ENCODE measurements at places on chromosomes 1 and 21. TPM values are rescaled to one million over a fixed set of nuclear protein-coding genes. Genes with fewer than 3 reads are reported as not detected.

The CDC20 gene
- total RNA-seq, result 13.8 TPM

DNA sequence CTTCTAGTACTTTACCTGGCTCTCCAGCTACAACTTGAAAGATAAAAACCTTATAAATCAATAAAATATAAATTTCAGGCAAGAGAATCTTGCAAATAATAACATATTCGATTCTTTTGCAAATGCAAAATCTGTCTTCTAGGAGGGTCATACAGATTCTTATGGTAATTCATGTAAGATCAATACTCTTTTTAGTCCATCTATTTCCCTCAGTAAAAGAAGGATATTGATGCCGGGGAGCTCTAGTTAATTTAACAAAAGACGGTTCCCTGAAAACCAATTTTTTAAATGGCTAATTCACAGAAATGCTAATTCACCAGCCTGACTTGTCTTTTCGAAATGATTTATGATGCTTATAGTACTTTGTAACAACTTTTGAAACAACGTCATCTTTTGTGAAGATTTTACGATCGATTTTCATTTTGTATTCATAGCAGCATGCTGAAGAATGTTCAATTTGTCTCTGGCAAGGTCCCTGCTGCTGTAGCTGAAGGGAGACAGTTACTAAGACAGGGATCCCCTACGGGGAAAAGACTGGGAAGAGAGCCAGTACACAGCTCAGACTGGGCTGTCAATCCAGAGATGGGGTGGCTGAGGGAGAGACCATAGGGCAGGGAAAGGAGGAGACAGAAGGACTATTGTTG, 90.6 kb upstream of the SPAG17 start:
- H3K4me1 ChIP-seq, result no peaks in the 10 kb centered on the region
- H3K4me3 ChIP-seq, result no peak overlapping the region
- no peaks in the 10 kb centered on the region for H3K36me3 ChIP-seq
- no peak for DNase-seq
- H3K27me3 ChIP-seq, result no peaks in the 10 kb centered on the region

- H3K27ac ChIP-seq, result no peak overlapping the region
- no peaks in the 10 kb centered on the region for H3K4me1 ChIP-seq
- no peak overlapping the region for H3K4me3 ChIP-seq
- H3K27me3 ChIP-seq, result no peaks in the 10 kb centered on the region
These were observed 68.5 kb upstream of the HSD17B7 start for GRCh38 chr1:162722036-162722435.

GRCh38 chr21:31348188-31348587, 4.1 kb upstream of the TIAM1 start:
- H3K27me3 ChIP-seq, result peaks cover 17% of the 10 kb centered on the region
- DNase-seq, result no peak
- H3K27ac ChIP-seq, result no peak overlapping the region

DNA sequence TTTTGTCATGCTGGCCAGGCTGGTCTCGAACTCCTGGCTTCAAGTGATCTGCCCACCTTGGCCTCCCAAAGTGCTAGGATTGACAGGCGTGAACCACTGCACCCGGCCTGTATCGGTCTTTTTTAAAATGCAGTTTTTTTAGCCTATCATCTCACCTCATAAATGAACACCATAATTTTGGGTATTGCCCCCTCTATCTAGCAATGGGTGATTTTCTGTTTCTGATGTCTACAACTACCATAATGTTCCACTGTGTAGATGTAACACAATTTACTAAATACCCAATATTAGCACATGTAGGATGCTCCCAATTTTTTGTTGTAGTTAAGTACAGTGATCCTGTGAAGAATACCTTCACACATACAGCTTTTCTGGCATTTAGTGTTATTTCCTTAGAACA, 2.0 kb upstream of the CAMTA1 start:
- H3K27ac ChIP-seq, result no peak overlapping the region
- H3K4me3 ChIP-seq, result no peak overlapping the region
- H3K36me3 ChIP-seq, result no peaks in the 10 kb centered on the region
- peaks cover 35% of the 10 kb centered on the region for H3K4me1 ChIP-seq
